ENCODE measurements at places on chromosomes 2 and 18.

GRCh38 chr18:51275712-51276476 lies 78.4 kb upstream of the MEX3C start:
- DNase-seq, result no peak

DNA sequence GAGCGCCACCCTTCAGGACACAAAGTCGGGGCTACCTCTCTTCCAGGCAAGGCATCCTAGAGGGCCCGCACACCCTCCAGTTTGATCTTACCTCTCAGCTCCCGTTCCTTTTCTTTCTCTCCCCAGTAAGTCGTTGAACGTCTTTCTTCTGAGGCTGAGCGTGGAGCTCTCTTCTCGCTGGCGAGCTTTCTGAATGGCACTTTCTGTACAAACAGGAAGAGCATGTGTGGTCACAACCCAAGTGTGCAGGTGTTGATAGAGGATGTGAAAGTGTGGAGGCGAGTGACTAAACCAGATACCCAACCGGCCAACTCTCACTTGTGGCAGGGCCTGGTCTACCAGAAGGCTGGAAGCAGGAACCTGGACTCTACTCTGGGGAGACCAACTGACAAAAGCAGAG lies at the start of gene AFF3:
TSS of gene AFF3 (minus strand) at position 198 of the 400 bp plus-strand sequence. CDS start 38,136 bp downstream, outside the sequence.
- peak; percentile 44 for DNase-seq

DNA sequence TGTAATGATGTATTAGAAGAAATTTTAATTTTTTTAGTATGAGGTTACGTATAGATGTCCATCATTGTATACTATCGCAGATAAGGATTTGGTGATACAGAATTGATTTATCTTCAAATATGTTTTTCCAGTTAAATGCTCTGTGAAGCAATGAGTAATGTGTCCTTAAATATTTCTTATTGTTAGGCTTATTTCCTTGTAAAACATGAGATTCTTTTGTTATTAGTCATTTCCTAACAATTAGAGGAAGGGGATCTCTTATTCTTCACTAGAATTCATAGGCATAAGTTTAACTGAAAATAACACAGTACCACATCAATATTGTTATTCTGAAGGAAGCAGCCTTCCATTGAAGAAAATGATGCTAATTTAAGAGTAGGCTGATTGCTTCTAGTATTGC lies 15.5 kb upstream of the OTX1 start:
- DNase-seq, result no peak

DNA sequence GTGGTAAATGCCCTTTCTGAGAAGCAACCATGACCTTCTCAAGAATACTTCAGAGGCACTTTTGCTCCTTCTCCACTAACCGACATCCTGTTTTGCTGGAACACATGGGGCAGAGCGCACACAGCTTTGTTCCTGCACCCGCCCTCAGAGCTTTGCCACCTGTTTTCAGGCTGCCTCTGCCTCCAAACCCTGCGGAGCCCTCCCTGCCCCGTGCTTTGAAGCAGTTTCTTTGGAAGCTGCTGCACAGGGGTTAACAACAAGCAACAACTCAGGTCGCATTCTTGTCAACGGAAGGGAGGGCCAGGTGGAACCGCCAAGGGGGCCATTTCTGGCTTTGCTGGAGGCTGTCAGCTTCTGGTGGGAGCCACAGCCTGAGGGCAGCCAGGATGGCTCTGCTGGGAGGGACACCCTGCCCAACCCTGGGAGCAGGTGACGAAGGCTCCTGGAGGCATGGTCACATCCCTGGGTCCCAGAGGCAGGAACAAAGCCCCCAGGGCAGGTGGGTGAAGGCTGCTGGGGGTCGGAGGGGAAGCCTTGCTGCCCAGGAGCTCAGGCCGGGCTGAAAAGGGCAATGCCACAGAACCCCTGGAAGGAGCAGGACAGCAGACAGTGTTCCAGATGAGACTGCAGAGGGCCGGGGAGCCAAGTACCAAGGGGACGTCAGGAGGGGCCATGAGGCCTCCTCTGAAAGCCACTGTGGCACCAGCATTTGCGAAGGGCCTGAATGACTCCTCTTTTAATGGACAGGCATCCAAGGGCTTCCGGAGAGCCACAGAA lies 46.8 kb downstream of the MRPS5 start:
- peak; percentile 51 for DNase-seq

GRCh38 chr2:60411295-60411694 lies 142.2 kb downstream of the BCL11A start:
- DNase-seq, result no peak

- no peak for DNase-seq
Measured at GRCh38 chr2:112758711-112759110, 5.7 kb downstream of the CKAP2L start.

DNA sequence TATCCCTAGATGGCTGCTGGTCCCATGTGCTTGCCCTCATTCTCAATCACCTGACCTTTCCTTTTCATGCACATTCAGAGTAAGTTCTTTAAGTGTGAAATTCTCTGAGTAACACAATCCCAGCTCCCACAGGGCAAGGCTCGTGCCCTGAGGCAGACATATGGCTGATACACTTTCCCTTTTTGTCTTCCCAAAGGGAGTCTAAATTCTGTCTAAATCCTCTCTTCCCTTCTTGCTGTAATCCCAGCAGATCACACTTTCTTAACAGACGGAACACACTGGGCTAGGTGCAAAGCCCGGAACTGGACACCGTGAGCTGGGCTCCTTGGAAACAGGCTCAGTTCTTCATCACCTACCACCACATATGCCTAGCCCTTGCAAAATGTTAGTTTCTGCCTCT lies 147.6 kb downstream of the GALNT14 start:
- DNase-seq, result no peak

DNA sequence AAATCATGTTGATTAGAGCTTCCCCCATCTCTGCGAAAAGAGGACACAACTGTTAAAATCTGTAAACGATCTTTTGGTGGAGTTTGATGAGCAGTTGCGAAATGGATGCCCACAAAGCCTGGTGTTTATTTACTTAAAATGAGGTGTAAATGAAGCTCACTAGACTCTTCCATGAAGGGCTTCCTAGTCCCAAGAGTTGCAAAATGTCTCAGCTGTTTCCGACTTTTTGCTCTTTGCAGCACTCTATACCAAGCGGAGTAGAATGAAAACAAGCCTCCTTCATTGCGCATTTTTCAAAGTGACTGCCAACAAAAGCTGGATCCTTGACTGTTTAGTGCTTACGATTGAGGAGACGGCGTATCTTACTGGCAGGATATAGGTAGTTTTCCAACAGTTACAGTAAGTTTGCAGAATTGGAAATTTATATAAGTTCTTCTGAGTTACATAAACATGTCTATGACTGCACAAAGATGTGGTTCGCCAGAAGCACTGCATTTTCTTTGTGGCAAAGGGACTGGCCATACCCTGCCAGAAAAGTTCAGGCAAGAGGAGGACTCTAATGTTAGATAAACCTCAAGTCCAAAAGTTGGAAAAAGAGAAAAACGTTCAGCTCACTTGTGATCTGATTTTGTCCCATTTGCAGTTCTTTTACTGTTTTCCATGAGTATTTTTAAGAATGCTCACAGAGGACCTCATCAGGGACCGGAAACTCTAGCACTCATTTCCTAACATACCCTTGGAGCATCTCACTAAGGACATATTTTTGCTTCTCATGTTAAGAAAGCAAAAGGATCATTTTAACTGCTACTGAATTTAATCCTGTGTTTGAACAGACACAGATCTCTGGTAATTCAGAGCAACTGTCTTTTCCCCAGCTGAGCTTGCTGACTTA lies 42.7 kb downstream of the COLEC12 start:
- DNase-seq, result no peak

DNA sequence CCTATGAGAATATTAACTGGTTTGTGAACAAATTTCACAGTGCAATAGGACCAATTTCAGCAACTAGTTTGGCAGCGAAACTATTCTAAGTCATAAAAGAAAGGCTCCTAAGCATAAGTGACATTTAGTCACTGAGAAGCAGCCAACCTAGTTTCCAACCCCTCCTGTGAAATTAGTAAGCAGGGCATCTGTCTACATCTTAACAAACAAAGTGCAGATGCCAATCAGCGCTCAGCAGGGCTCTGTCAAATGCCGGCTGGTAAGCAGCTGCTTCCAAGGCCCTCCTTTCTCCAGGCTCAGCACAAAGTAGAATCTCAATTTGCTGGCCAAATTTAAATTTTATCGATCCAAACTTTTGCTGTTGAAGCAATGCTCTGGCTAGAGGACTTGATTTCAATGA lies 124.7 kb downstream of the ICOS start:
- no peak for DNase-seq

- DNase-seq, result no peak
Measured at GRCh38 chr2:66331176-66331575, 103.7 kb upstream of the MEIS1 start.
